Activated gamma-delta T cell treated with anti-CD3 and anti-CD28 coated beads, Interleukin-2, amount 50 U/mL, for 16 hours (primary cell): ENCODE measurements at places on chromosomes 11 and 22.

GRCh38 chr11:67289651-67290479 lies 762 bp downstream of the ANKRD13D start:
- DNase-seq: no peak

- no peak for DNase-seq
Observed at GRCh38 chr11:61035526-61035835, 64.0 kb downstream of the CD6 start.

DNA sequence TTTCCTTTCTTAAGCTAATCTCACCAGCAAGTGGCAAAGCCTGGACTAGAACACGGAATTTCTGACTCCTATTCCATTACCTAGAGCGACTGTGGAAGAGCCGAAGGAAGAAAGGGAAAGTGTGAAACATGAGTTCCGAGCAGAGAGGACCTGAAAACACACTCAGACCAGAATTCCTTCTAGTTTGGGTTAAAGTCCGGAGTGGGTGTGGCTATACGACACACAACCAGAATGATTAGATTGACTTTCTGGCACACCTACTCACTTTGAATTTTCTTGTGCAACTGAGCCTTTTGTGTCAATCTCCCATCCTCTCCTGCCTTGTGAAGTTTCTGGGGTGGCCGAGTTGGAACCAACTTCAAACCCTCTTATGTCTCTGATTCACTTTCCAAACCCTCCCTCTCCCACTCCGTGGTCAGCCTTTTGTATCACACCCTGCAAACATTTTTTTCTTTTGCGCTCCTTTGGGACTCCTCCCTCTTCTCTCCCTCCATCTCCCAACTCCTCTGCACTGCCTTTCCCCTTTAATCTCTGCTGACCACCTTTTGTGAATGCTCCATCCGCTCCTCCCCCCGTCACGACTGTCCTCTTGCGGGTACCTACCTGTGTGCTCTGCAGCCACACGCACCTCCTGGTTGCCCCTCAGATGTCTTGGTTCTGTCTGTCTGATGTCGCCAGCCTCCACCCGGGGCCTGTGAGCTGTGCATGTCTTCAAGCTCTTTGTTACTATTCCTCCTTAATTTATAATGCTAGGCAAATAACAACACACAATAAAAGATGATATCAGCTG lies 86.3 kb upstream of the BLID start:
- DNase-seq: no peak

GRCh38 chr11:133896028-133896427 lies 50.7 kb upstream of the SPATA19 start:
- no peak for DNase-seq

DNA sequence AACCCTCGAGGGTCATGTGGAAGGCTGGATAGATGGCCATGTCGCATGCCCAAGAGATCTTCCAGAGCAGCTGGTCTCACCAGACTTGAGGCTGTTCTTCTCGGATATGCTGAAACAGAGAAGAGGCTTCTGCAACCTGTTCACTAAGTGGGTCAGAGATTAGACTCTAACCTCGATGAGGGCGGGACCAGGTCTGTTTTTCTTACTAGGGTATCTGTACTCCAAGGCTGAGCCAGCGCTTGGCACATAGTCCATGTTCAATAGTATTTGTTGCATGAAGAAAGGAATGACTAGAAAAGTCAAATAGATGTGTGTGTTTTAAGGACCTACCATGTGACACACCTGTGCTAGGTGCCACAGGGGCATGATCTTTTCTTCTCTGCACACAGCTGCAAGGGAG lies 43.6 kb downstream of the ABTB2 start:
- DNase-seq: no peak

GRCh38 chr22:41367039-41367679 lies 14.6 kb upstream of the TEF start:
- no peak for DNase-seq

GRCh38 chr22:46577368-46578249 lies 40.2 kb upstream of the CELSR1 start:
- no peak for DNase-seq

- no peak for DNase-seq
Observed at GRCh38 chr11:78033040-78033439, 10.0 kb upstream of the KCTD14 start.

DNA sequence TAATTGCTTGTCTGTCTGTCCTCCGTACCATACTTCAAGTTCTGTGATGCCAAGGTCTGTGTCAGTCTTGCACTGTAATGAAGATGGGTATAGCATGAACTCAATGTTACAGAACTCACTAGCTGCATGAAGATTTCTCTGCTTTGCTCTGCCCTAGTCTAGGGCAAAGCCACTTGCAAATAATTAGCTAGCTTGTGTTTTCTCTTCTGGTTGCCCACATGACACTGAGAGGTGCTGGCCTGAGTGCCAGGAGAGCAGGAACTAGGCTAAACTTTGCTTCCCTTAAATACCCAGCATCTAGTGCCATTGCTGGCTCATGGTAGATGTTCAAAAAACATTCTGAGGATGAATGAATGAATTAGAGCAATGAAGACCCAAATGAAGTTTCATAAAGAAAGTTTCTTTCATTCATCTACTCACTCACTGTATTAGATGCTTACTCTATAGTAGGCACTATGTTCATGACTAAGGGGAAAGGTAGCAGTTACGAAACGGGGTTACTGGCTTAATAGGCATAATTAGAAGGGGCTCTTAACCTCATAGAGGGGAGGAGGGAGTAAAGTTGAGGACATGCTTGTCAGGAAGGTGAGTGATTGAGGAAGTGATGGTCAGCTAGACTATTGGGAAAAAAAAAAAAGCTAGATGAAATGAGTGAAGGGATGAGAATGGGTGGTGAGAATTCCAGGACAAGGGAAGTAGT lies 4.4 kb upstream of the ENDOD1 start:
- DNase-seq: no peak

- no peak for DNase-seq
Observed at GRCh38 chr11:64244107-64244506, 2.6 kb downstream of the PPP1R14B start.

- no peak for DNase-seq
Observed at GRCh38 chr11:1012740-1013630, 23.5 kb downstream of the MUC6 start.

DNA sequence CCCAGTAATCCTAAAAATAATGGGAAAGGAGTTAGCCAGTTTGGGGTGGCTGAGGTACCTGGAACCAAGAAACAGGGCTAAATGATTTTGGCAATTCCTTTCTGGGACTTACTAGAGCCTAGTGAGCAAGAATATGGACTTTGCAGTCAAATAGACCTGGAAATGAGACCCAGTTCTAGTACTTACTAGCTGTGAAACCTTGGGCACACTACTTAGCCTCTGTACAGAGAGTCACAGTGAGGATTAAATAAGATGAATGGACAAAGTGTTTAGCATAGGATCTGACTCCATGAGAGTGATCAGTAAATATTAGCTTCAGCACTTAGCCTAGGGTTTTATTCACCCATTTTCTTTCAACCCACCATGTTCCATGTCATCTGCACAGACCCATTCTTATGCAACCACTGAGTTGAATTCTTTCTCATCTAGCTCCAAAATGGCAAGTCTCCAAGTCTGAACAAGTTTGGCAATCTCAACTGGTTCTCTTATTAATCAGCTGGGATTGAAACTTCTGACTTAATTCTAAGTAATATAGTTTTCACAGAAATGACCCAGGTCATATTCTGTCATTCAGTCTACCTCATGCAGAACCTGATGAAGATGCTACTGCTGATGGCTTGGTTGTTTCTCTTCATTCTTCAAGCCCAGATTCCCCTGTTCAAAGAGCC lies 15.0 kb upstream of the SORL1 start:
- DNase-seq: no peak

DNA sequence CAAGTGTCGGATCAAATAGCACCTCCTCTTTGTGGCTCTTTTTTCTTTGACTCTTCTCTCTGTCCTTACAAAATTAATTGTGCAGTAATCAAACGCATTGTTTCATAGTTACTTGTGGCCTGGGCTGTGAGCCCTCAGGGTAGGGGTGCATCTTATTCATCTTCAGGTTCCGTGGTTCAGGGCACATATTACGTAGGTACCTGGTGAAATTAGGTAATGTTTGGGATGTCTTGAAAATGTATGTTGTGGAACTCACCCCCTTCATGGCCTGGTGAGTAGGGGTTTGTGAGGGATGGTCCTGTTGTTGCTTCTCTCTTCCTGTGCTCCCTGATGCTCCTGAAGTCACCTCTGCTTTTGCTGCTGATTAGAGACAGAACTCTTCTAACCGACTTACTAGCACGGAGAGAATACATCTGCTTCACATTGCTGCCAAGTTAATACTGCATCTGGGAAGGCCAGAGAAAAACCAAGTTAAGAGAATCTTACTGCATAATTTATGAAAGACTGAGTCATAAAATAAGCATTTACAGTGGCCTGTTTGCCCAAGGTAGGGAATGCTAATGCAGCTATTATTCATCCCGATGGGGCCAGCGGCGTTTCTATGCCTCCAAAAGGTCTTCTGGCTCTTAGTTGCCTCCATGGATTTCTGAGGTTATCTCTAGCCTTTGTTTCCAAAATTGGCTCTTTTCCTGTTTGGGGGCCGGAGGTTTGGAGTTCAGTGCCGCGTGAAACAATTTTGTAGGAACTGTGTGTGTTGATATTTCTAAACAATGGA lies 66.9 kb downstream of the TBC1D22A start:
- DNase-seq: no peak

DNA sequence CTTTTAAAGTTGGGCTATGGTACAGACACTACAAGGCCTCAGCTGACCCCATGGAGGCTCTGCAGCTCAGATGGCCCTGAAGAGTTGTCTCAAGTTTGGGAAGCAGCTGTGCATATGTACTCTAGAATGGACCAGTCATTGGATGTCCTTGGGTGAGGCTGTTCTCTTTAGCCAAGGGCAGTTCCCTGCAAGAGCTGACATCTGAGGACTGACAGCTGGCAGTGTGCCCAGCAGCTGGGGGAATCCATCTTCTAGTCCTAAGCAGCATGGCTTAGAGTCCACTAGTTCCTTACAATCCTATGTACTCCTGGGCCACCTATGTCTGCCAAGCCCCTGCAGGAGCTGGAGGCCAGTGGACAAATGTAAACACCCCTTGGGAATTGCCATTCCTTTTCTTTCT lies 76.5 kb downstream of the C11orf91 start:
- no peak for DNase-seq
